Fibroblast of villous mesenchyme (primary cell): ENCODE measurements at places on chromosomes 7 and 10. TPM values are rescaled to one million over a fixed set of nuclear protein-coding genes. Genes with fewer than 3 reads are reported as not detected.

DNA sequence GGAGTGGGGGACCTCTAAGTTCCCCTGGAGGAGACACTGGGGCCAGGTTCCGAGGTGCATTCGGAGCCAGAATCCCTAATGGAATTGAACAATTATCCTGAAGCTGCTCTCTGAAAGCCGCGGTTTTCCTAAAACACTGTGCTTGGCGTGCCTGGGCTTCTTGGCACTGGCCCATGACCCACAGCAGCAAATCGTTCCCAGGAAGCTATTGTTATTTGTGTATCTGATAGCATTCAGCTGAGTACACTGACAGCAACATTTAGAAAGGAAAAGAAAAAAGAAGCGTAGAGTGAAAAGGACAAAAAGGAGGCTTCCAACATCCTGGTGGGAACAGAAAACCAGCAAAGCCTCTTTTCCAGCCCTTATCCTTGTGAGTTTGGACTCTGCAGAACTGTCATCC is 339.8 kb downstream of the FRMD4A start:
- no peak for DNase-seq

DNA sequence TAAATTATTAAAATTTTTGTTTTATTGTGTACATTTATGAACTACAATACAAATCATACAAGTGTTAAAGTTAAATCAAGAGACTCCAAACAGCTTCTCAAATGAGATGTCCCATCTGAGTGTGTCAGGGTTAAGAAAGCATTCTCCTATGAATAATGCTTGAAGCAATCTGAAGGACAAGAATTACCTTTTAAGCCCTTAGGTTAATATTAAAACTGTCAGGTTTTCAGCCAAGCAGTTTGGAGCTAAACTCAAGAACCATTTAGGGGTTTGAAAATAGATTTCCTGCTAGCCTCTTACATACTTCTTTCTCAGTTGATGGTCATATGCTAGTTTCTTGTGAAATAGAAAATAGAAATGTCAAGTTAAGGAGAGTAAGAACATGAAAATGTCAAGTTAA is 38.3 kb downstream of the LIPJ start:
- DNase-seq, result peak; percentile 7

DNA sequence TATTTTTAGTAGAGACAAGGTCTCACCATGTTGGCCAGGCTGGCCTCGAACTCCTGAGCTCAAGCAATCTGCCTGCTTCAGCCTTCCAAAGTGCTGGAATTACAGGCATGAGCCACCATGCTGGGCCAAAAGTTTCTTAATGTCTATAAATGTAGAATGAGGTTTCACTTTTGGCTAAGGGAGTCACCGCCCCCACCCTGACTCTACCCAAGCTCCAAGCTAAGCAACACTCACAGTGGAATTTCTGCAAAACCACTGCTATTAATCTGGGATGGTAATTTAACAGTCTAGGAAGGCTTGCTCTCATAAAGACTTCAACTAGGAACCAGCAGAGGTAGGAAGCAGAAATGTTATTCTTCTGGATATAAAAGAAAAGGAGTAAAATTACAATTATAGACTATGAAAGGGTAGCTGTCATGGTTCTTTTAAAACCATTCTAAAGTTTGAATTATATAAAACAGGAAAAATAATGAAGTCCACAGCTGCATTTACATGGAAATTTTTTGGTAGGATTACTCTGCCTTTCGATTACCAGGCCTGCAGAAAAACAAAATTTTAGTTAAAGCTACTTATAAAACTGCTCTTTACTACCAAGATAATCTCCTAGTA is 211.6 kb downstream of the SFMBT2 start:
- DNase-seq, result peak; percentile 60

- DNase-seq, result no peak
Measured at GRCh38 chr10:52814506-52814905, 41.9 kb upstream of the MBL2 start.

- no peak for DNase-seq
Measured at GRCh38 chr10:43352951-43353350, 18.5 kb upstream of the FXYD4 start.

GRCh38 chr10:130039141-130039540 is 71.5 kb downstream of the C10orf143 start:
- DNase-seq, result no peak

DNA sequence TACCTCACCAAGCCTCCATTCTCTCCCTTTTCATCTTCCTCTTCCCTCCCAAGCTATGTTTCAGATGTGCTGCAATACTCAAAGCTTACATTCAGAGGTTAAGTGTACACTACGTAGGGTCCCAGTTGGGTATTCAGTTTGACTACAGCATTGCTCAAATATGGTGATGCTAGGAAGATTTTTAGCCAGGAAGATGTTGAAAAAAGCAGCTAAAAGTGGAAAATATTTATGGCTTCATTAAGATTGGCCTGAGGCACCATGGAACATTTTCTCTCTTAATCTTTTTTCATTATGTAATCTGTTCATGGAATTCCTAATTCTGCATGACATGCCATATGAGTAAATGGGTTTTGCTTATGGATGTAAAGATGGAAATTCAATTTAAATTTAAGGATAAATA is 72.0 kb upstream of the ABCB5 start:
- DNase-seq, result no peak

GRCh38 chr7:80135309-80136104 is 876 bp downstream of the GNAI1 start:
- peak; percentile 48 for DNase-seq

- DNase-seq, result no peak
Measured at GRCh38 chr10:104631946-104632345, 9.1 kb upstream of the SORCS3 start.

DNA sequence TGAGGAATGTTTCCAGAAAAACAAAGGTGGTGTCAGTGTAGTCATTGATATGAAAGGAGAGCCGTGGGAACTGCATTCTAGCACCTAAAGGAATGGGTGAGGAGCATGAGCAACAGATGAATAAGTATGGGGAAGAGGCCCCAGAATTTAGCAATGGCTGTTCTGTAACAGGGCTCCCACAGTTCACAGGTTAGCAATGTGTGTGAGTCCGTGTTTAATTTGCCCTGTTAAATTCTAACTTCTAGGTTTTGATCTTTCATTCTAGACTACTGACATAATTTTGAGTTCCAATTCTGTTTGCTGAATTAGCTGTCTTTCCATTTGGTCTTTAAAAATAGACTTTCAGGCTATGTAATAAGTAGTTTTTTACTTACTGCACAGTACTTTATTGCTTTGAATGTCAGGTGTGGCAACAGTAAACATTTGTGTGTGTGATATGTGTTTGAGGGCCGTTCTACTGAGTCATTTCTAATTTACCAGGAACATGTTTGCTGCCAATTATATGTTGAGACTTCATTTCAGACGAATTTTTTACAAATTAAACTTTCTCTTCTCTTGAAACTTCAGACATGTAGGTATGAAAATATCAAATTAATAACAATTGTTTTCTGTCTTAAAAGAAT is 8.8 kb downstream of the STK17A start:
- DNase-seq, result no peak

DNA sequence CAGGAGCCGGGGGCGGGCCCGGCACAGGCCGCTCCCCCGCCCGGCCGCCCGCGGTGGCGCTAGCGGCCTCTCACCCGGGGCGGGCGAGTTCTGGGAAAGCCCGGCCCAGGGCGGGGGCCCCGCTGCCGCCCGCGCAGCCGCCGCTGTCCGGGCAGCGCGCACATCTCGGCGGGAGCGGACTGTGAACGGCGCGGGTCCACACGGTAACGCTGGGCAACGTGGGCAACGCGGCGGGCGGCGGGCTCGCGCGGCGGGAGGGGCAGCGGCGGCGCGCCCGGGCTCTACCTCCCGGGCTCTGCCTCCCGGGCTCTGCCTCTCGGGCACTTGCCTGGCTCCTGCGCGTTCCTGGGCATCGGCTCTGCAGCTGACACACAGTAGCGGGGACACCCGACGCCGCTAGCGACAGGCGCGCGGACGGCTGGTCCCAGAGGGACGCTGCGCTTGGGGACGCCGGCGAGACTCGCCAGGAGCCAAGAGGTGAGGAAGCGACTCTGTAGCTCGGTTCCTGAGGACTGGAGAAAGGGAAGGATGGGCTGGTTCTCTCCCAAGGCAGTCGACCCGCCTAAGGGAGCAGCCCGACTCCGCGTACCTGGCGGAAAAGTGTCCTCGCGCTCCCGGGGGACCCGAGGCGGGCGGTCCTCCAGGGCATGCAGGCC is at the start of gene PLCE1:
PLCE1 (plus strand) TSS at position 150 of the 656 bp plus-strand sequence. CDS start 37,116 bp downstream, outside the sequence.
- DNase-seq, result no peak

- no peak for DNase-seq
Measured at GRCh38 chr7:78634093-78634492, 819.4 kb downstream of the MAGI2 start.

- no peak for DNase-seq
Measured at GRCh38 chr7:93030605-93031225, 87.1 kb downstream of the SAMD9 start.

- DNase-seq, result peak; percentile 24
Measured at GRCh38 chr10:133608855-133609254, 17.7 kb downstream of the FRG2B start.

GRCh38 chr7:152588350-152588749 is 87.6 kb downstream of the XRCC2 start:
- peak; percentile 88 for DNase-seq

GRCh38 chr7:151094675-151095074 is 8.4 kb downstream of the AGAP3 start:
- peak; percentile 44 for DNase-seq

DNA sequence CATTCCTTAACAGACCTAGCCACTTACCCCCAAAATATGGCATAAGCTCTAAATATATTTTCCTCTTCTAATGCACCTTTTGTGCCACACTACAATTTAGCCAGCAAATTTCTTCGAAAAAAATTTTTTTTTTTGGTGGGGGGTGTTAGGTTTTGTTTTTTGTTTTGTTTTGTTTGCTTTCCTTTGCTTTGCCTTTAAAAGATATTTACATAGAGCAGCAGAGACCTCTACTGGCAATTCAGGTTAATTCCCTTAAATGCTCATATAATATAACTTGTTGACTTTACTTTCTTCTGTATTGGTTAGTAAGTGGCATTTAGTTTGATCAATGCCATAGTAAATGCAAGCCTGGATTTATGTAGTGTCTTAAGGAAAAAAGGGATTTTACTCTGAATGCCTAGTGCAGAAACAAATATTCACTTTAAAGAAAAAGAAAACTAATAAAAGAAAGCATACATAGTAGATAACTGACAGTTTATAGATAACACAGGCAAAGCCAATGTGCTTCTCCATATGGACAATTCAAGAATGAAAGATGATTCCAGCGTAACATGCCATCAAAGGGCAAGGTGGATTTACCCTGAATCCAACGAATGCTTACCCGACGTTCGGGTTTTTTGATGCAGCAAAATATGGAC is 1250.6 kb downstream of the GATA3 start:
- peak; percentile 36 for DNase-seq

DNA sequence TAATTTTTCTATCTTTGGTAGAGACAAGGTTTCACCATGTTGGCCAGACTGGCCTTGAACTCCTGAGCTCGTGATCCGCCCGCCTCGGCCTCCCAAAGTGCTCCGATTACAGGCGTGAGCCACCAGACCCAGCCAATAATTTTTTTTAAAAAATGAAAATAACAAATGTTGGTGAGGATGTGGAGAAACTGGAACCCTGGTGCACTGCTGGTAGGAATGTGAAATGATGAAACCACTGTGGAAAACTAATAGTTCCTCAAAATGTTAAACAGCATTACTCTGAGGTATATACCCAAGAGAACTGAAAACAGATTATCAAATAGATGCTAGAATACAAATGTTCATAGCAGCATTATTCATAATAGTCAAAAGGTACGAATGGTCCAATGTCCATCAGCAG is 23.0 kb upstream of the YWHAG start:
- DNase-seq, result no peak

DNA sequence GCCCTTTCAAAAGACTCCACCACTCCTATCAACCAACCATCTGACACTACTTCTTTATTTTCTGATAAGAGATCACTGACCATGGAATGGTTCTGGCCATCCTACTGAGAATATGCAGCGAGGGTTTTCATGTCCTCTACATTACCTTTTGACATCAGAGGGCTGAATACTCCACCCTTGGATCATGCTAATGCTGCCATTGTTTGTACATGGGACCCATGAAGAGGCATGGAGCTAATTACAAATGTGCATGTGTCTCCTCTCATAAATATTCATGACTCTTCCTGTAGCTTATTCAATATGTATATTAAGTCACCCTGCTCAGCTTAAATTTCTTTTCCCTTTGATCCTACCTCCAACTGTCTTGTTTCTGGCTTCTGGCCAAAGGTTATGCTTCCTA is 1065.8 kb upstream of the GHITM start:
- no peak for DNase-seq

DNA sequence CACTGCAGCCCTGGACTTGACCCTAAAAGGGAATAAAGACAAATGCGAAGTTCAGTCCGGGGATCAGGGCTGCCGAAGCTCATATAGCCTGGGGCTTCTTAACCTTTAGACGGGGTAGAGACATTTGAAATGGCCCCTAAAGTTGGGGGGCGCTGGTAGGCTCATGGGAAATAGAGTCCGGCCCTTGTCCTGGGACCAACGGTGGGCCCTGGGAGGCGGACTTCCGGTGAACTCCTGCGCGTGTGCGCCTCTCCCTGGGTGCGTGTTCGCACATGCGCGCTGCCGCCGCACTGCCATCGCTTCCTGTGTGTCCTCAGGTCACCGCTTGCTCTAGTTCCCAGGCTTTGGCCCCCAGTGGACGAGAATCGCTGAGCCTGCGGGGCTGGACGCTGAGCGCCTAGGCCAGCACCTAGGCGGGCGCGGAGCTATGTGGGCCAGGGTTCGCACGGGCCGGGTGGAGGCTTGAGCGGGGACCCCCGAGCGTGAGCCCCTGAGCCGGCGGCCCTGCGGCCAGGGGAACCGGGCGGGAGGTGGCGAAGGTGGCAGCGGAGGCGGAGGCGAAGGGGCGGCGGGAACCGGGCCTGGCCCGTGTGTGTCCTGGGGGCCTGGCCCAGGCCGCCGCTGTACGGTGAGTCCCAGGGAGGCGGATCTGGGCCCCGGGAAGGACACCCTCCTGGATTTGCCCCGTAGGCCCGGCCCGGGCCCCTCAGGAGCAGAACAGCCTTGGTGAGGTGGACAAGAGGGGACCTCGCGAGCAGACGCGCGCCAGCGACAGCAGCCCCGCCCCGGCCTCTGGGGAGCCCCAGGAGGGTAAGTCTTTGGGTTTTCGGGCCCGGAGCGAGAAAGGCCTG is 23.0 kb upstream of the ZNF12 start:
- peak; percentile 94 for DNase-seq

DNA sequence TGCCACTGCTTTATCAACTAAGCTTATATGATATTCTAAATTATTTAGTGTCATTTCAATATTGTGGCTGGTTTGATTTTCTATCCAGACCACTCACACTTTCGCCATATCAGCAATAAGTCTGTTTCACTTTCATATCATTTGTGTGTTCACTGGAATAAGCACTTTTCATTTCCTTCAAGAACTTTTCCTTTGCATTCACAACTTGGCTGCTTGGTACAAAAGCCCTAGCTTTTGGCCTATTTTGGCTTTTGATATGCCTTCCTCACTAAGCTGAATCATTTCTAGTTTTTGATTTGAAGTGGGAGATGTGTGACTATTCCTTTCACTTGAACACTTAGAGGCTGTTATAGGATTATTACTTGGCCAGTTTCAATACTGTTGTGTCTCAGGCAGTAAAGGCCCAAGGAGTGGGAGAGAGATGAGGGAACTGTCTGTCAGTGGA is 120.9 kb upstream of the NAMPT start:
- no peak for DNase-seq

GRCh38 chr10:5447611-5448071 is 35.3 kb downstream of the NET1 start:
- DNase-seq, result no peak

The SOSTDC1 gene
- total RNA-seq, result not detected in 2 replicates

The C7orf57 gene
- total RNA-seq, result under 0.01 and 0.43 TPM in 2 replicates

The POU6F2 gene
- under 0.01 and 0.32 TPM in 2 replicates for total RNA-seq

The TAC1 gene
- not detected in 2 replicates for total RNA-seq

The HKDC1 gene
- 0.43 and 0.64 TPM in 2 replicates for total RNA-seq

The SAMD8 gene
- 18.7 and 28.5 TPM in 2 replicates for total RNA-seq

The EN2 gene
- total RNA-seq, result under 0.01 TPM in 1 of 2 replicates, not detected in the other

The AVPI1 gene
- total RNA-seq, result 12.5 and 19.6 TPM in 2 replicates

The GNAI1 gene
- 56.0 and 73.8 TPM in 2 replicates for total RNA-seq

The ZNF487 gene
- 2.6 TPM in 2 replicates for total RNA-seq

The AOC1 gene
- not detected in 2 replicates for total RNA-seq
